Endothelial cell of coronary artery (primary cell): ENCODE measurements at places on chromosomes 6 and 20. TPM values are rescaled to one million over a fixed set of nuclear protein-coding genes. Genes with fewer than 3 reads are reported as not detected.

Gene TGM3
- not detected in 2 replicates for total RNA-seq

Gene SAMHD1
- 20.6 and 21.2 TPM in 2 replicates for total RNA-seq

Gene TSBP1
- under 0.01 TPM in 1 of 2 replicates, not detected in the other for total RNA-seq

Gene ATG5
- 57.8 and 61.9 TPM in 2 replicates for total RNA-seq

Gene HLA-DPB1
- 6.3 and 9.2 TPM in 2 replicates for total RNA-seq

Gene RBM24
- 0.85 and 3.3 TPM in 2 replicates for total RNA-seq

Gene FOXQ1
- not detected in 2 replicates for total RNA-seq

Gene CLDN20
- not detected in 2 replicates for total RNA-seq

Gene CRISP3
- not detected in 2 replicates for total RNA-seq

Gene RBL1
- total RNA-seq: 7.8 and 8.6 TPM in 2 replicates

Gene HFE
- total RNA-seq: 2.4 and 5.3 TPM in 2 replicates

Gene SLPI
- 0.19 TPM in 1 of 2 replicates, not detected in the other for total RNA-seq

Gene OR2J3
- not detected in 2 replicates for total RNA-seq

Gene LAMP5
- 0.27 TPM in 1 of 2 replicates, not detected in the other for total RNA-seq

Gene TDRD6
- total RNA-seq: under 0.01 and 0.09 TPM in 2 replicates

Gene PTPN1
- total RNA-seq: 41.4 and 47.2 TPM in 2 replicates

Gene SPTLC3
- 0.09 and 0.85 TPM in 2 replicates for total RNA-seq

Gene GHRH
- not detected in 2 replicates for total RNA-seq

Gene RIMS1
- total RNA-seq: 0.09 and 14.0 TPM in 2 replicates

Gene SIGLEC1
- total RNA-seq: not detected in 2 replicates

Gene METTL24
- total RNA-seq: not detected in 2 replicates

Gene TRAPPC3L
- 0.09 TPM in 2 replicates for total RNA-seq

Gene STMND1
- total RNA-seq: not detected in 2 replicates

Gene GMPR
- 15.5 and 20.4 TPM in 2 replicates for total RNA-seq

Gene MDFI
- 20.8 and 42.9 TPM in 2 replicates for total RNA-seq

Gene HNF4A
- total RNA-seq: not detected in 2 replicates

Gene ATP6V1G2
- 0.36 and 0.66 TPM in 2 replicates for total RNA-seq

Gene KCNK5
- total RNA-seq: not detected in 2 replicates

Gene C2
- 0.19 TPM in 1 of 2 replicates, not detected in the other for total RNA-seq

Gene RSPH4A
- 0.09 and 0.18 TPM in 2 replicates for total RNA-seq
